ENCODE measurements at places on chromosomes 6 and 20.
A peak's percentile ranks its signal among the peaks of the same experiment; 100 is the strongest.

- no peak for DNase-seq
These were observed 31.9 kb downstream of the FOXO3 start for GRCh38 chr6:108592371-108593337.

- no peak for DNase-seq
These were observed 6.9 kb upstream of the KIF16B start for GRCh38 chr20:16580147-16580546.

DNA sequence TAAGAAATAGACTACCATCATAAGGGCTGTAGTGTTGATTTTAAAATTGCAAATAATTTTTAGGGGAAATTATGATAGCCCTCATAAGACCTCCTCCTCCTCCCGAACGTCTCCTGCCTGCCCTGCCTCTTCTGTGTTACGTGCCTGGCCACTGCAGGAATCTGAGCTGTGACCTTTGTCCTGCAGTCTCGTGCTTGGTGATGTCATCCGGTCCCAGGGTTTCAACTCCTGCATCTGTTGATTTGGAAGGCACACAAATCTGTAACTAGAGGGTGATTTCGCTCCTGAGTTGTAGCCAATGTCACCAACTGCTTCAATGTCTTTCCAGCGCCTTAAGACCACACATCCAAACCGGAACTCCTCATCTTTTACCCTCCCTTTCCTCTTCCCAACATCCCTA lies 163.2 kb downstream of the AIG1 start:
- DNase-seq, result peak; percentile 19

DNA sequence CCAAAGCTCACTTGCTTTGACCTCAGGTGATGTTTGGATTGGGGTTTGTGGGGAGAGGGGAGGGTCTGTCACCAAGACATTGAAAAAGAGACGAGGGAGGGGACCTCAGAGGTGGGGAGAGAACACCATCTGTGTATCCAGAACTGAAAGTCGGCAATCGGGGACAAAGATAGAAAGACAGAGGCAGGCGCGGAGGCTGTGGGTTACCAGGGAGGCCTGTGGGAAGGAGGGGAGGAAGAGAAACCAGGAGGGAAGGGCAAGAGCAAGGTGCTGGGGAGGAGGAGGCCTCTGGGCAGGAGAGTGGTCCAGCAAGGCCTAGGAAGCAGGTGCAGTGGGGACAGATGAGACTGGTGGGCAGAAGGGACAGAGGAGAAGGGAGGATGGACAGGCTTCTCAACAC lies 211.2 kb downstream of the CDC5L start:
- no peak for DNase-seq

- no peak for DNase-seq
These were observed 63.3 kb upstream of the MAP7 start for GRCh38 chr6:136613477-136613876.

- DNase-seq, result no peak
These were observed 2.5 kb downstream of the LY6G6D start for GRCh38 chr6:31717499-31718222.

GRCh38 chr6:88374553-88374952 lies 208.4 kb upstream of the CNR1 start:
- no peak for DNase-seq

GRCh38 chr6:22153384-22154158 lies 143.3 kb downstream of the PRL start:
- no peak for DNase-seq

GRCh38 chr20:58458342-58459057 lies 56.7 kb downstream of the APCDD1L start:
- DNase-seq, result no peak

DNA sequence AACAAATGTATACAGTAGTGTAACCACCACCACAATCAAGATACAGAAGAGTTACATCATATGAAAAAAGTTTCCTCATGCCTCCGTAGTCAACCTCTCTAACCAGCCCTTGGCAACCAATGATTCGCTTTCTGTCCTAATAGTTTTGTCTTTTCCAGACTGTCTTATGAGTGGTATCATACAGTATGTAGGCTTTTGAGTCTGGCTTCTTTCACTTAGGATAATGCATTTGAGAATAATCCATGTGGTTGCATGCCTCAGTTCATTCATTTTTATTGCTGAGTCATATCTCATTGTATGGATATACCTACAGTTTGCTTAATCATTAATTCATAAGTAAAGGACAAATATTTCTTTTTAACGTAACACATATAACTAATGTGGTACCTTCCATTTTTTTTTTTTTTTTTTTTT lies 86.4 kb upstream of the RIPOR2 start:
- DNase-seq, result no peak

DNA sequence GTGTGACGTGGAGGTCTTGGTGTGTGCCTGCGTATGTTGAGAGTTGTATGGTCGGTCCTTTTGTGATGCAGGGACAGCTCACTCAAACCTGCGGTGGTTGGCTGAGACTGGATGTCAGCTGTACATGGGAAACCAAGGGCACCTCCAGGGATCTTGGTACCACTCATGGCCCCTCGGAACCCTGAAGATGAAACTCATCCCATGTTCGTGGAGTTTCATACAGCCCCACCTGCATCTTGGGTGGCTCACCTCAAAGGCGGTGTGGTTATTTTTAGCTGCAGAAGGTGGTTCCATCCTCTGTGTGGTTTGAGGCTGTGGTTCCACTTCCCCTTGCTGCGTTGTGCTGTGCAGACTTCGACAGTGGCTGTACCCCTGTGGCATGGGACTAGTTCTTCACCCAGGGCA lies 52.6 kb upstream of the SLC22A1 start:
- no peak for DNase-seq

- no peak for DNase-seq
These were observed 27.8 kb downstream of the YTHDF1 start for GRCh38 chr20:63188159-63188442.

DNA sequence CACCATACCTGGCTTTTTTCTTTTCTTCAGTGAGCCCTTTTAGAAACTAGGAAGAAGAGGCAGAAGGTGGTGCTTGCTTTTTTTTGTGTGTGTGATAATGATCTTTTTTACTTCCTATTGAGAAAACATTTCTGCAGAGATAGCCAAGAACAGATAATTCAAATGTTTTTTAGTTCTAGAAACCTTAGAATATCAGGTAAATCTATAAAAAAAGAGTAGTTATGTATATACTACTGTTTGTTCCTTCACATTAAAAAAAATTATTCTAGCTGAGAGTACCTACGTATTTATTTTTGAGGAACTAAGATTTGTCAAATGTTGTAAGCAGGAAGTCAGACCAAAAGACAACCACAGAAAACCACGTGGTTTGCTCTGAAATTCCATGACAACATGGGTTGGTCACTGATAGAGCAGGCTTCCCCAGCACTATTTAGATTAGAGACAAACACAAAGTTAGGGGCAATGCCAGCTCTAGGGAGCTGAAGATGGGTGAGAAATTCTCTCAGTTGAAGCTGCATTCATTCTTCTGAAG lies 12.8 kb downstream of the STK4 start:
- no peak for DNase-seq

GRCh38 chr6:131631625-131632289 lies 3.7 kb upstream of the MED23 start:
- no peak for DNase-seq

GRCh38 chr6:20657274-20657800 lies 123.1 kb downstream of the CDKAL1 start:
- DNase-seq, result no peak

GRCh38 chr6:161956082-161956481 lies 682.2 kb upstream of the AGPAT4 start:
- no peak for DNase-seq

DNA sequence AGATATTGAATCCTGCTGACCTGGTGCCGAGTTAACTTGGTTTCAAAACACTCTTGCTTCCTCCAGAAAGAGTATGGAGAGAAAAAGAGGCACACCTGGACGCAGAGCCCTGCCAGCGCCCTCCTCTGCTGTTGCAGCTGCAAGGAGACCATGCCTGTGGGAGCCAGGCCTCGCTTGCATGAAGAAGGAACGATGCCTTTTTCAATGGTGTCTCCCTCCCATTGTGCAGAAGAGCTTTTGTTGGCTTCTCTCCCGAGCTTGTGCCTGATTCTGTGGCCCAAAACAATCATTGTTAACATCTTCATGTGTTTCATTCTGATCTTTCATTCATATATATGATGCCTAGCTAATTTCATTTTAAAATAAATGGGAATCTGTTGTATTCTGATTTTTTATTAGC lies 98.1 kb downstream of the FAM120B start:
- no peak for DNase-seq

DNA sequence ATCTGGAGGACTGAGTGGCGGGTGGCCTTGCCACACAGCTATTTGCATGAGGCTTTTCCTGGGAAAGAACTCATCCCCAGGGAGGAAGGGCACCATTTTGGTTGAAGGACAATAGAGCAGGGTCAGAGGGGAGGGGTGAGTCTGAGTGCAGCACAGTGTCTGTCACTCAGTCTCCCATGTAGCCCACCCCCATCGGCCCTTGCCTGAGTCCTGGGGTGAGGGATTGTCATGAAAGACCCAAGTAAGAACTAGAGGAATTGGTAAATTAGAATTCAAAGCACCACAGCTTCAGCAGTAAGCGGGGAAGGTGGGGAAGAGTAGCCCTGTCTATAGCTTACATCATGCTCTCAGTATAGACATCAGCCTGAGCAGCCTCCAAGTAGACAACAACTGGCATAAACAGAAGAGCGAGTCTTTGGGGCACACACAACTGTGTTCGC lies 90.4 kb upstream of the TMEM30A start:
- no peak for DNase-seq

DNA sequence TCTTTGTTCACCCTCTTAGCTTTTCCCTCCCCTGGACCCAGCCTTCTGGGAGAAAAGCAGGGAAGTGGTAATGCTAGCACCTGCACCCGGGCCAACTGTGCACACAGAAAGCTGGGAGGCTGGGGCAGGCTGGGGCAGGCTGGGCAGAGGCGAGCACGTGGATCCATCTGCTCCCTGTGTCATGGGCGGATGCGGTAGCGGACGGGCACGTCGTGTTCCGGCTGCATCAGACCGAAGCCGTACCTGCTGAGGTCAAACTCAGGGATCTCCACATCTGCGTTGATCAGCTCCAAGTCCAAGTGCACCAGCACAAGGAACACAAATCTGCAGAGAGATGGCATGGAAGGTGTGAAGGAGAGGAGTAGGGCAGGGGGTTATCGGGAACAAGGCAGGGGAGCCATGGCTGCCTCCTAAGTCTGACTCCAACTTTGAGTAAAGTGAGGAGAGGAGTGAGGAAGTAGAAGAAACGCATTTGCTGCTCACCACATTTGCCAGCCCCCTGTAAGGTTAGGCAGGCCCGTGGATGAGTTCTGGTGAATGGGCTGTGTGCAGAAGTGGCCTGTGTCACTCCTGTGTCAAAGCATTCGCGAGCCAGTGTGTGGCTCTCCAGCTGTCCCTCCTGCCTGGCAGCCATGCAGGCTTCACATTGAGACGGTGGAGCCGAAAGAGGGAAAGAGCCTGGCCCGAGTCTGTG lies 25.4 kb upstream of the KCNB1 start:
- DNase-seq, result no peak

GRCh38 chr6:93300661-93301060 lies 118.7 kb downstream of the EPHA7 start:
- no peak for DNase-seq

Measured in tibial nerve (tissue), 4 donors.